ENCODE measurements at places on chromosomes 2 and 18.

- no peak for DNase-seq
These were observed 28.9 kb downstream of the ADI1 start for GRCh38 chr2:3490191-3491170.

- DNase-seq: no peak
These were observed 648 bp upstream of the LYPD6B start for GRCh38 chr2:149037851-149038250.

- DNase-seq: no peak
These were observed 48.4 kb upstream of the SPATS2L start for GRCh38 chr2:200258081-200258480.

DNA sequence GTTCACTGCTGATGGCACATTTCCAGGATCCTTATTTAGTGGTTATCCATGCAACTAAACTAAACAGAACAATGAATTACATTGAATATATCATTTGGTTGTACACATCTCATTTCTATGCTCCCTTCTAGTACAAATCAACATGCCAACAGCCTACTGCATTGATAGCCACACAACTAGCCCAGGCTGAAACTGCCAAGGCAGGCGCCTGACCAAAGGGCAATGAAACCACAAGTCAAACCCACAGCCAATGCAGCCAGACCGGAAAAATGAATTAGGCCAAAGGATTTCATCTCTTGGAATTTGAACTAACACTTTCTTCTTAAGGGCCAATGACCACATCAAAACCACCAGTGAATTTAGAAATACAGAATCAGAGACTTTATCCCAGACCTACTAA lies 196.4 kb downstream of the NOL4 start:
- DNase-seq: no peak

- DNase-seq: no peak
These were observed 122.0 kb upstream of the SLC35G4 start for GRCh38 chr18:11487390-11487789.

- DNase-seq: no peak
These were observed 42.5 kb downstream of the HRH4 start for GRCh38 chr18:24502667-24503523.

DNA sequence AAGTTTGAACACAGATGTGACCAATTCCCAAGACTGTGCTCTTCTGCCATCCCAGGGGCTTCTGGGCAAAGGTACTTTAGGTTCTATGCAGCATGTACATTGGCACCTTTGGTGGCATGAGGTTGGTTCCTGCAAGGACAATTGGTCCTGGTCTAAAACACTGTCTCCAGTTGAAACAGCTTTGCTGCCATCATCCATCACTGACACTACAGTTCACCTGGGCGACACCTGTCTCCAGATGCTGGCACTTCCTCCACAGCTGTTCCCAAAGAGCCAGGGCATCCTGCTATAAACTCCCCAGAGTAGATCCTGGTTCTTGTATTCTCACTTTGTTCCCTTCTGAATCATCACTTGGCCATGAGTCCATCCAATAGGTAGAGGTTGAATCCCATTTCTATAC lies 60.6 kb downstream of the FHOD3 start:
- DNase-seq: no peak

GRCh38 chr18:1048032-1048431 lies 143.4 kb downstream of the ADCYAP1 start:
- no peak for DNase-seq

DNA sequence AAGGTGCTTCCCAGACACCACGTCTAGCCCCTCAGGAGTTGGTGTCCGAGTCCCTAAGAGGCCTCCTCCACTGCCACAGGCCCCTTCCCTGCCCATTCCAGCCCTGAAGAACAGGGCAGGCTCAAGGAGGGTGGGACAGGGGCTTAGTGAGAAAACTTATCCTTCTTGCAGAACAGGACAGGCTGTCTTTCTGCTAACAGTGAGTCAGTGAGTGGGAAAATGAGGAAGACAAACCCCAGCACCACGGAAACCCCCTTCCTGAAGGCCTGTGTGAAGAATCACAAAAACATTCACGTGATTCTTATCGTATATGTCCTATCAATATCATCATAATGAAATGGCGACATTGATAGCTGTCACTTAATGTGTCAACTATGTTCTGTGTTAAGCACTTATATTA lies 9.8 kb downstream of the FZD7 start:
- no peak for DNase-seq

GRCh38 chr18:13800505-13801259 lies 23.3 kb upstream of the MC5R start:
- DNase-seq: no peak

DNA sequence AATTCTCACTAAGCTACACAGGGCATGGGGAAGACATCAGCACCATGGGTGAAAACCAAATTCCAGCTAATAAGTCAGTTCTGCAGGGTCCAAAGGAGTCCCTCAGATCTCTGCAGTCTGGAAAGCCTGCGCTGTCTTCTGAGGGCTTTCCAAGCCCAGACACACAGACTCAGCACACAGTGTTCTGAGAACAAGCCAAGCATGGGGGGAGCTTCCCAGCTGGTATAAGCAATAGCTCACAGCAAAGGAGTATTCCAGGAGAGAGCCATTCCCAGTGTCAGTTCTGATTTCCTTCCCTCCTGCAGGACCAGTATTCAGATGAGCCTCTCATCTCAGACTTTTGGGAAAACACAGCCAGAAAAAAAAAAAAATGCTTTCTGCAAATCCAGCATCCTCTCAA lies 370.8 kb downstream of the TNS1 start:
- DNase-seq: no peak

GRCh38 chr18:37489998-37490397 lies 75.6 kb downstream of the CELF4 start:
- DNase-seq: no peak

DNA sequence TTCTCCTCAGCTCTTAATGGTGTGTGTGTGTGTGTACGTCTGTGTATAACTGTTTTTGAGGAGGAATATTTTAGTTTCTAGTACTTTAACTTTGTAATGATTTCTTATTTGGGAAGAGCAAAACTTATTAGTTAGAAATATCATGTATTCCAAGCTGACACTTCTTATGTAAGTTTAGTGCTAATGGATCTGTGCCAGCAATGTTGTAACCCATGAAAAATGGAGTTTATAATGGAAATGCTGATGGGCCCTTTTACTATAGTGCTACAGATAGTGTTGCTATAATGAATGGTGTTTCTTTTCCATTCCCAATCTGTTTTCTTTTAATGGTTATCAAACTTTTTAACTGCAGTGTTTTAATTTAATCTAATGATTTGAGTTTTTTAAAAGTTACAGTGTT lies 49.8 kb upstream of the OTX1 start:
- no peak for DNase-seq

GRCh38 chr2:173307293-173307692 lies 47.4 kb upstream of the CDCA7 start:
- DNase-seq: no peak

DNA sequence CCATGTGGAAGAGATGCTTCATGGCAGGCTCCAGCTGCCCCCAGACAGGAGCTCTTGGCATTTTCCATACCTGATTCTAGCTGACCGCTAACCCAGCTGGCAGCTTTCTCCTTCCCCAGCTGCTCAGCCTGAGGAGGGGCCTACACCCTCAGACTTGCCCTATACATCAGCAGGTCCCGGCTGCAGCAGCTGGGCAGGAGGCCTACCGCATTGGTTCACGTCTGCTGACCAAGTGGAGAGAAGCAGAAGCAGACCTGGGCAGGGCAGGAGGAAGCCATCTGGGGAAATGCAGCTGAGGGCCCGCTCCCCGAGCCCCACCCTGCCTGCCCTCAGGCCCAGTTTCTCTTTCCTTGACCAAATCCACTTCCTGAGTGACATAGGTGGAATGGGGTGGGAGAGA lies 50.7 kb downstream of the LBH start:
- no peak for DNase-seq

- DNase-seq: no peak
These were observed 927.6 kb downstream of the TSN start for GRCh38 chr2:122683018-122683417.

DNA sequence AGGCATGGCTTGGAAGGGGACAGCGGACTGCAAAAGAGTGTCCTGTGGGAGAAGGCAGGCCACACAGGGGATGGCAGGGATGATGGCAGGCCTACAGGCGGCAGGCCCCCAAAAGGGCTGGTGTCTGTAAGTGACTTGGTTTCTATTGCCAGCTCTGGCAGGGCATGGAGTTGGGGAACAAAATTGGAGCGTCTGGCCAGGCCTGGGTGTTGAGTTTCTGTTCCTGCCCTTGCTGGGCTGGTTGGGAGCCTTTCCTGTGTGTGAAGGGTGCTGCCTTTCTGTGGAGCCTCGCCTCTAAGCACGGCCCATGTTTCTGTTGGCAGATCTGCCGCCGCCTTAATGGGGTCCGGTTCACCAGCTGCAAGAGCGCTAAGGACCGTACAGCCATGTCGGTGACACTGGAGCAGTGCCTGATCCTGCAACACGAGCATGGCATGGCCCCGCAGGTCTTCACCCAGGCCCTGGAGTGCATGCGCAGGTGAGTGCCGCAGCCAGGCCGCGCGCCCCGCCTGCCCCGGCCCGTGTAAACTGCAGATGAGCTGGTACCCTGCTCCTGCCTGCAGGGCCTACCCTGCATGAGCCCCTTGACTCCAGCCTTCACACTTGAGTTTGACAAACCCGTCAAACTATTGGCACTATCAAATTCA lies 31.5 kb downstream of the COA5 start:
- no peak for DNase-seq

- no peak for DNase-seq
These were observed 5.9 kb downstream of the OBSL1 start for GRCh38 chr2:219565130-219566080.

All from stimulated activated CD4-positive, alpha-beta T cell treated with anti-CD3 and anti-CD28 coated beads, Interleukin-1b, Interleukin-23, amount 100 ng/mL, for 1 hour (primary cell).